Stimulated activated CD4-positive, alpha-beta T cell treated with anti-CD3 and anti-CD28 coated beads, Interleukin-1b, Interleukin-23, amount 100 ng/mL, for 48 hours (primary cell): ENCODE measurements at places on chromosomes 4 and X.

- peak; percentile 6 for DNase-seq
Observed at GRCh38 chrX:63754136-63754859, 30.7 kb downstream of the ARHGEF9 start.

GRCh38 chr4:14915018-14915417 is 87.3 kb upstream of the CPEB2 start:
- DNase-seq: no peak

DNA sequence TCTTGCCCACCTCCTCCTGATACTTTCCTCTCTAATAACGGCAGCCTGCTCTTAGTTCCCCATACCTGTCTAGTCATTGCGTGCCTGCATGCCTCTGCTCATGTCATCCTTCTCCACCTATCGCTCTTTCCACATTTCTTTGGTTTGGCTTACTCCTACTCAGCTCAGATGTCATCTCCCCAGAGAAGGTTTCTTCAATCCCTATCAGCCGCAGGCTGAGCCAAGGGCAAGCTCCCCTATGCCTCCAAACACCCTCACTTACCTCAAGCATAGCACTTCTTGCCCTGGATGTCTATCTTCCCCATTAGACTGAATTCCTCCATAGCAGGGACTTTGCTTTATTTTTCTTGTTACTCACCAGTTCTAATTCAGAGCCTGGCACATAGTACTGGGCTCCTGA is 26.6 kb downstream of the FRMD7 start:
- DNase-seq: no peak

GRCh38 chrX:15151267-15152186 is 118.4 kb downstream of the ASB9 start:
- DNase-seq: peak; percentile 21

DNA sequence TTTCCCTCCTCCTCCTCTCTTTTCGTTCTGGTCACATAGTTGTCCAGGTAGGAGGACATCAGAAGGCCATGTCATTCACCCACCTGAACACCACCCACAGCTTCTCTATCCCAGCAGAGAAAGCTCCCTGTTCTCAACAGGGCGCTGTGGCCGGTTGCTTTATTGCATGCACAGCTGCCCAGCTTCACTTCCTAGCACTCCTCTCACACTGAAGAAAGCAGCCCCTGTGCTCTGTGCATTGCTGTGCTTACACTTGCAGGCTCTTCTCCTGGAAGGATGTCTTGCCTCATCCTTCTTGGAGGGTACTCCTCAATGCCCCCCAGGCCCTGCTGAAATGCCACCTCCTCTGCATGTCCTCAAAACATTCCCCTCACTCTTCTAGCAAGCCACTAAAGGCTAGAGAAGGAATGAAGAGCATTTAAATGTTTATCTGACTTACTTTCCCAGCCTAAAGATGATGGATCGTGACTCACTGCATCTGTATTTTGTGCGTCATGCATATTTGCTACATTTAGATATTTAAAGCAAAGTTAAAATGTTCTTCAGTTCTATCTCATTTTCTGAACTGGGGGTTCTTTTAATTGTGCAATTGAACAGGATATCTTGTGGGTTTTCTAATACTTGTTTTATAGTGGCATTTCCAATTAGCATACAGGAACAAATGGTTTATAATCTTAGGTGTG is 186.4 kb upstream of the PUDP start:
- DNase-seq: no peak

DNA sequence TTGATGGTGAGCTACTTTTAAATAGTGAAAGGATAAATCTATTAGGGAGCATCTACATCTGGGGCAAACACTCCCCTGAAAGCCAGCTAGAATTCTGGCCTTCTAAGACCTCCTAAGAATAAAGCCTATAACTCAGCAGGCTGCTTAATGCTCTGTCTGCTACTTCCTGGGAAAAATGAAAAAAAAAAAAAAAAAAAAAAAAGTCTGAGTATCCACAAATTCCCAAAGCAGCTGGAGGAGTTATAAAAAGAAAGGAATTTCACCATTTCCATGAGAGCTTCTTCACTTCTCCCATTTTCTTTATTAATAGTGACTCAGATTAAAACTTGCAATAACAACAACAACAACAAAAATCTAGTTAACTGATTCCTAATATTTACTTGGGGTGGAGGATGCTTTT is 511.2 kb downstream of the INPP4B start:
- DNase-seq: no peak

DNA sequence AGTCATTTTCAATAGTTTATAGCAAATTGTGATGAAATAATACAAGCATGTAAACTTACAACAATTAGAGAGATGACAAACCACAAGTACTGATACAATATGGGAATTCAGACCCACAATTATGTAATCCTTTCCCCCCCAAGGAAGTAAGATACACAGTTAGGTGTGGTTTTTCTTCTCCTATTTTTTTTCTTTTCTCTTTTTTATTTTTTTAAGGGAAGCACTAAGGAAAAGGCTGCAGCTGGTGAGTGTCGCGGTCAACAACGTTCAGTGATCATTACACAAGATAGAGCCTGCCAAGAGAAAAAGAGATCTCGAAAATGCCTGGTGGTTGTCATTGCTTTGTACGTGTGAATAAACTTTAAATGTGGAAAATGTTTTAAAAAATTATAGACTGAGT is 9.8 kb downstream of the NDNF start:
- DNase-seq: no peak

- no peak for DNase-seq
Observed at GRCh38 chrX:111467896-111468295, 43.5 kb upstream of the SERTM2 start.

DNA sequence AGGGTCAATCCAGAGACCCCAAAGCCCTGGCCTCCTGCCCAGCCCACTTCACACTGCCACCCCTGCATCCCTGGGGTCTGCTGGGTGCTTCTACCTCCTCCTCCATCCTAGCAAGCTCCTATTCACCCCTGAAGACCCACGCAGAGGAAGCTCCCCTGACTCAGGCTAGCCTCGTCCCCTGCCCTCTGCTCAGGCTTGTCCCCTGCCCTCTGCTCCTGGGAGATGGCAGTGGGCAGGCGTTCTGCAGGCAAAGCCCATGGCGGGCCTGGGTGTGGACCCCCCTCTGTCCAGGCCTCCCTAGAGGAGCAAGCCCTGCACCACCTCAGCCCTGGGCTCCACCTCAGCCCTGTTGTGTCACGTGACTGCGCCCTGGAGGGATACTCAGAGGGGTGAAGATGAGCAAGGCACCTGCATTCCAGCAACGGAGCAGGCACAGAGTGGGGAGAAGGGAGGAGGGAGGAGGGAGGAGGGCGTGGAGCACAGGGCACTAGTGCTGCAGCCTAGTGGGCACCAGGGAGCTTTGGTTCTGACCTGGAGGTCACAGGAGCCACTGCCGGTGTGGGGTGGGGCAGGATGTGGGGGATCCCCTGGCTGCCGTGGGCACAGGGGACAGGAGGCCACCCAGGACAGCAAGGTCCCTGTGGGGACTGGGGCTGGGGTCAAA is 27.6 kb upstream of the FGFR3 start:
- no peak for DNase-seq

- DNase-seq: no peak
Observed at GRCh38 chr4:173230062-173230461, 61.5 kb downstream of the GALNT7 start.

GRCh38 chr4:130329036-130329435 is 1233.1 kb downstream of the C4orf33 start:
- no peak for DNase-seq

DNA sequence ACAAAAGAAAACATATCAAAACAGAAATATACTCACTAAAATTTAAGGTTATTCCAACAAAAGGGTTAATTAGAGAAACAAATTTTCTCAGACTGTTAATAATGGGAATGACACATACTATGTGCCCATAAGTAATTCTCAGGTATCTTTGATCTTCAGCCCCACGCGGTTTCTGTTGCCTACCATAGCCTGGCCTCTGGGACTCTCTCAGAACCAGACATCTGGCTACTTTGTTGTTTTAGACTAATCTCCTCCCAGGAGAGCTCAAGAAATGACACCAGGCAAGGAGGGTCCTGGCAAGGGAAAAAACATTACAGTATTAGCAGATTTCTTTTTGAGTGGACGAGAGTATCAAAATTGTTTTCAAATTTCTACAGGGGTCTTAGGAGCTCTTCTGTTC is 43.7 kb downstream of the SLC10A7 start:
- DNase-seq: no peak

- DNase-seq: no peak
Observed at GRCh38 chr4:101355246-101355645, 7.9 kb upstream of the PPP3CA start.

- no peak for DNase-seq
Observed at GRCh38 chr4:180840142-180840541, 1403.1 kb upstream of the TENM3 start.

DNA sequence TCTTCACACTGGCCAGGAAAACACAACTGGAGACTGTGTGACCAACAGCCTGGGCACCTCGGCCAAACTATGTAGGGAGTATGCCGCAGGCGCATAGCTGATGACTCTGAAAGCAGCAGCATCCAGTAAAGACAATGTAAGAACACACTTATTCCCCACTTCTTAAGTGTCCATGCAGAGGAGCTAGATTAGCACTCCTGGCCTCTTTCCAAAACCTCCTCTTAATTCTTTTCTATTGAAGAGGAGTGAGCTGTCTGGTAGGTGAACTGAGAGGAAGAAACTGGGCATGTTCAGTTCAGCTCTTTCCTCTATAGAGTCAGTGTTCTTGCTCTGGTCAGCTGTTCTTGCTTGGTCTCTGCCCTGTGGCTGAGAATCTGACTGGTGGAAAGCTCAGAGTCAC is 21.1 kb downstream of the NMU start:
- DNase-seq: no peak

GRCh38 chrX:101191217-101191750 is 28.3 kb upstream of the DRP2 start:
- DNase-seq: no peak

- no peak for DNase-seq
Observed at GRCh38 chr4:38696697-38697096, 32.7 kb downstream of the KLF3 start.

DNA sequence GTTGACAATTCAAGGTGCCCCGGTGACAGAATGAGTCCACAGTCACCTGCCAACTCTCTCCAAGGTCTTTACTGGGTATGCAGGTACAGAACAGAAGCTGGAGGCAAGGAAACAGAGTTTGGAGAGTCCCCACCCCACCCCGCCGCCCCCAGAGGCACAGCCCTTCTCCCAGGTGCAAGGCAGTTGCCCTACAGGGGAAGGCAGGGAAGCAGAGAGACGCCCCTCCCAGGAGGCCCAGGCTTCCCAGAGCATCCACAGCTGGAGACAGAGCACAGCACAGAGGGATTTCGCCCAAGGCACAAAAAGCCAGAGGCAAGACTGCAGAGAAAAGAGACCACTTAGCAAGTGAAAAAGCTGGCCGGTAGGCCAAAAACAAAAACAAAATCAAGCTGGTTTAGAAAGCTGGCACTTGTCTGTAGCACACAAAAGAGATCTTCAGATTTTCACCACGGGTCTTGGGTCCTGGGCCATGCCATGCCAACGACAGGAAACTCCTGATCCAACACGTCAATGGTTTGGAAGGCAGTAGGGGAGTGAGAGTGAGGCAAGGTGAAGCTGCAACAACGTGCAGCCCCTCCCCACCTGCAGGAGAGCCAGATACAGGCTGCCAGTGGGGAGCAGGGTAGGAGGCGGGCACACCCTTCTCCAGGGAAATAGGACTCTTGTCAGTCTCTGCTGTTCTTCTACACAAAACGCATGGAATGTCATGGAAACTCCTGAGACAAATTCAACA is 113.3 kb downstream of the AFAP1 start:
- DNase-seq: no peak

GRCh38 chrX:155949098-155949497 is 48.4 kb upstream of the IL9R start:
- DNase-seq: no peak

- no peak for DNase-seq
Observed at GRCh38 chrX:74461384-74461783, 40.1 kb downstream of the SLC16A2 start.

GRCh38 chrX:136021903-136022302 is 36.7 kb downstream of the SLC9A6 start:
- no peak for DNase-seq

- DNase-seq: peak; percentile 6
Observed at GRCh38 chrX:1244164-1245076, 24.2 kb upstream of the CSF2RA start.

DNA sequence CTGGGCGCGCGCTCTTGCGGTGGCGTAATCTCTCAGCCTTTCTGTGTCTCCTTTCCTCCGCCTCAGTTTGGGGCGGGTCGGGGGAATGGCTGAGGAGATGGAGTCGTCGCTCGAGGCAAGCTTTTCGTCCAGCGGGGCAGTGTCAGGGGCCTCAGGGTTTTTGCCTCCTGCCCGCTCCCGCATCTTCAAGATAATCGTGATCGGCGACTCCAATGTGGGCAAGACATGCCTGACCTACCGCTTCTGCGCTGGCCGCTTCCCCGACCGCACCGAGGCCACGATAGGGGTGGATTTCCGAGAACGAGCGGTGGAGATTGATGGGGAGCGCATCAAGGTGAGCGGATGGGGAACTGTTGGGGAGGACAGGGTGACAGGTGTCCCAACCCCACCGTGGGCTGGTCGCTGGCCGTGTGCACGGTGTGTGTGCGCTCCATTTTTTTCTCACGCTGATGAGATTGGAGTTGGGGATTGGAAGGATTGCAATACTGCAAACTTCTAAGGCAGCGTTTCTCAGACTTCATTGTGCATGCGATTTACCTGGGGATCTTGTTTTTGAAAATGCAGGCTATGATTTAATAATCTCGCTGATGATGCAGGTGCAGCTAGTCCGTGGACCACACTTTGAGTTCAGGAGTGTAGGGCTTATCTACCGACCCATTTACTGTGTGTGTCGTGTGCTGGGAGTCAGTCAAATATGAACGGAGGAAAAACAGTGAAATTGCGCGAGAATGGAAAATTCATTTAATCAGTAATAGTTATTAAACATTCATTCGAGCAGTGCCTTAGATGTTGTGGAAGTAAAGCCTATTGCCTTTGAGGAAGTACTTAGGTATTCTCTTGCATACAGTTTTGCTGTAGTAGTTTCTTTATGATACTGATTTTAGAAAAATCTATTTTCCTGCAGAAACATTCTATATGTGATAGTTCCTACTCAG is at the start of gene RAB33B:
TSS of gene RAB33B (plus strand) at position 11 of the 935 bp plus-strand sequence. CDS start at position 86, 75 bp downstream.
- DNase-seq: no peak

GRCh38 chr4:125572601-125573000 is 257.8 kb downstream of the FAT4 start:
- DNase-seq: no peak

DNA sequence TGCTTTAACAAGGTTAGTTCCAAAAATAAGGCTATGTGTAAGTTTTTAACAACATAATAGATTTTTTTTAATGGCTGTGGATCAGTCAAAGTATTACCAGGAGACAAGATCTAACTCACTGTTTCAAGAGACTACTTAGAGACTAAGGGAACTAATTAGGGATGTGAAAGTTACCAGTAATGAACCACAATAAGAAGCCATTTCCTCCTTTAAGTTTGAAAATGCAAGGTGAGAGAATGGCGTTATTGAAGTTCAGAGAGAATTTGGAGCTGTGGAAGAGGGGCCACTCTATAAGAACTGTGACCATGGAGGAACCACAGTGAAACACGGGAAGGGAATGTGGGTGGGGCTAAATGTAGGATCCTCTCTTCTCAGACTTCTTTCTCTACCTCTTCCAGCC is 624.2 kb downstream of the GLUD2 start:
- no peak for DNase-seq

DNA sequence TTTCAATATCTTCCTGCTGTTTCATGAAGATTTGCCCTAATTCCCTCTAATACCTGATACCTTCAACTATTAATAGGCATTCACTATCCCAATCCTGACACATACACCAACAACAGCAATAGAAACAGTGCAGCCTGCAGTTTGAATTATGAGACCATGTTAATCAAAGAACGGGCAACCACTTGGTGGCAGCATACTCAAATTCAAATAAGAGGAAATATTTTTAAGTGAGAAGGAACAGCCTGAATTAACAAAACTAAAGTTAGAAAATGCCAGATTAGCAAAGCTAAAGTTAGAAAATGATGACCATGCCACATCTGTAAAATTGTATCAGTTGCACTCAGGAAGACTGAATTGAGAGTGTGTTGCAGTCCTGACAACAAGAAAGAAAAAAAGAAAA is 204.9 kb downstream of the SMARCA1 start:
- DNase-seq: no peak
